ENCODE measurements at places on chromosomes 3 and 15.

DNA sequence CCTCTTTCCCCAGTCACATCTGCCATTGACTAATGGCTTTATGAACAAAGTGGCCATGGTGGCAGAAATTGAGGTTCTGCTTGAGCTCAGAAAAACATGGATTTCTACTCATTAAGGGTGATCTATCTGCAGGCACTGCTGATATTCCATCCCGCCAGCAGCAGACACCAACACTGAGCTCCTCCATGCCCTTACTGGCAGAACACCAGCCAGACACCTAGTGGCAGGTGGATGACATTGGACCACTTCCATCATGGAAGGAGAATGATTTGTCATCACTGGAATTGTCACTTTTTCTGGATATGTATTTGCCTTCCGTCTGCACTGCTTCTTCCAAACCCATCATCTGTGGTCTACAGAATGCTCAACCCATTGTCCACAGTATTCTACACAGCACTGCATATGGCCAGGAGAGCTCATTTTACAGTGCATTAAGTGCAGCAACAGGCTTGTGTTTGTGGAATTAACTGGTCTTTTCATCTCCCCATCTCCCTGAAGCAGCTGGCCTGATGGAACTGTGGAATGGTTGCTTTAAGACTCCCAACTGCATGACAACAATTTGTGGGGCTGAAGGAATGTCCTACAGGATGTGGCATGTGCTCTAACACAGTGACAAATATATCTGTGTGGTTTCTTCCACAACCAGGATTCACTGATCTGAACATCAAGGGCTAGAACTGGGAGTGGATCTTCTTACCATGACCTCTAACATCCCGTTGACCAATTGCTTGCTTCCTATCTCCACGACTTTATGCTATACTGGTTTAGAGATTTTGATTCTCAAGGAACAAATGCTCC is 103.4 kb downstream of the WNT7A start:
- no peak overlapping the region for H3K4me3 ChIP-seq
- no peaks in the 10 kb centered on the region for H3K36me3 ChIP-seq
- peak; percentile 30 for DNase-seq
- H3K27me3 ChIP-seq = peaks cover 21% of the 10 kb centered on the region
- H3K27ac ChIP-seq = no peak overlapping the region

DNA sequence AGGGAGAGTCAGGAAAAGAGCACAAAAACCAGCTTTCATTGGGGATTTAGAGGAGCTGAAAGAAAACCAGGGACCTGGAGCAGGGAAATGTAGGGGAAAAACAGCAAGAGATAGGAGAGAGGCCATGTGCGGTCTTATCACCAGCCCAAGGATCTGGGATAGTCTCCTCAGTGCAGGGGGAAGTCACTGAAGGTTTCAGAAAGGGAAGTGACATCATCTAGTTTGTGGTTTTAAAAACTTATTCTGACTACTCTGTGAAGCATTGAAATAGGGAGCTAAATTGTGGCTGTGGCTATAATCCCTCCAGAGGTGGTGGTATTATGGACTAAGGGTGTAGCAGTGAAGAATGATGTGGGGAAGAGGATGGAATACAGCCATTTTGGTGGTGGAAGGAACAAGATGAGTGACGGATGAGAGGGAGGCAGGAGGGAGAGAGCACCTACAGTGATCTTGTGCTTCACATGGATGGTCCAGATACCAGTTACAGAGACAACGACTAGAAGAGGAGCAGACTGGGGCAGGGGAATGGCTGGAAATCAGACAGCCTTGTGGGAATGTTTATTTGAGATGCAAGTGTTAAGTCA is 72.7 kb downstream of the HMG20A start:
- no peaks in the 10 kb centered on the region for H3K27me3 ChIP-seq
- H3K27ac ChIP-seq = no peak overlapping the region
- peaks cover 46% of the 10 kb centered on the region for H3K4me1 ChIP-seq
- H3K36me3 ChIP-seq = no peaks in the 10 kb centered on the region
- no peak for DNase-seq
- H3K4me3 ChIP-seq = no peak overlapping the region

GRCh38 chr15:47888385-47889100 is 171.2 kb downstream of the SEMA6D start:
- no peak overlapping the region for H3K27ac ChIP-seq
- no peaks in the 10 kb centered on the region for H3K36me3 ChIP-seq
- peaks cover 10% of the 10 kb centered on the region for H3K27me3 ChIP-seq
- no peaks in the 10 kb centered on the region for H3K4me1 ChIP-seq

DNA sequence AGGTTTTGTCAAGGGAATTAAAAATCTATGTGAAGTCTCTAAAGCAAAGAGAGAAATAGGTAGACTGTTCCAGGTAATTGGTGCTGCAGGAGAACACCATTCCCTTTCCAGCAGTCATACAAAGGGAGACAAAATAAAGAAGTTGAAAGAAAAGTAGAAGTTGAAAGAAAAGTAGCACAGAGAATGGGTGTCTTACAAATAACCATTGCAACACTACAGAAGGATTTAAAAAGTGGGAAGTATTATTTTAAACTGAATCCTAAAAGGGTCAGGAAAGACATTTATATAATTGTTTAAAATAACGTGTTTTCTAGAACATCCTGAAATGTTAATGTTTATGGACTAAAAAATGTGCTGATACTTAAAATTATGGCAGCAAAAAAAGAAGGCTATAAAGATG is 223.8 kb downstream of the RSRC1 start:
- no peak overlapping the region for H3K27ac ChIP-seq
- H3K27me3 ChIP-seq = no peaks in the 10 kb centered on the region
- H3K36me3 ChIP-seq = no peaks in the 10 kb centered on the region
- H3K4me1 ChIP-seq = no peaks in the 10 kb centered on the region
- DNase-seq = no peak

DNA sequence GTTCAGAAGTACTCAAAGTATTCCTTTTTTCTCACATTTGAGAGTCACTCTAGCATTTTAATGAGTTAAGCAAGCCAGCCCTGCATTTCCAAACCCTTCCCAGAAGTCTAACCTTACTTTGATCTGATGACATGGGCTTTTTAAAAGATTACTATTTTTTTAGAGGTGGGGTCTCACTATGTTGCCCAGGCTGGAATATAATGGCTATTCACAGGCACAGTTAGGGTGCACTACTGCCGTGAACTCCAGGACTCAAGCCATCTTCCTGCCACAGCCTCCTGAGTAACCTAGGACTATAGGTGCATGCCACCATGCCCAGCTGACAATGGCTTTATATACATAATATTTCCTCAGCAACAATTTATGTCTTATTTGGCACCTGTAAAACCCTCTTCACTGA is 64.1 kb upstream of the GOLGA6B start:
- H3K4me3 ChIP-seq = no peak overlapping the region
- H3K4me1 ChIP-seq = no peaks in the 10 kb centered on the region
- no peak for DNase-seq
- H3K27ac ChIP-seq = no peak overlapping the region

DNA sequence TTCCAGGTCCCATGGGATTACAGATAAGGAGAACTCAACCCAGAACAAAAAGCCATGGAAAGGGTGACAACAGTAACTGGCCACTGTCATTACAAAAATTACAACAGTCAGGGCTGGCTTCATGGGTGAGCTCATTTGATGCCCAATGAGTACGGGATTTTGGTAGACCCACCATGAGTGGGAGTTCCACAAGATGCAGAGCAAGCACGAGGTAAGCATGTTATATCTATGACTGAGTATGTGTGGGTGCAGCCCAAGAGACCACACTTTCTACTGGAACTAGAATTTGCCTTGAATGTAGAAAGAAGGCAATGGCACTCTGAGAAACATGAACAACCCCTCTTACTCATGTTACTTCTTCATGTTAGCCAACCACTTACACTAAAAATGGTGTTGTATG is 83.3 kb downstream of the IGF2BP2 start:
- H3K4me1 ChIP-seq = peaks cover 19% of the 10 kb centered on the region
- no peaks in the 10 kb centered on the region for H3K27me3 ChIP-seq
- H3K36me3 ChIP-seq = no peaks in the 10 kb centered on the region
- H3K27ac ChIP-seq = no peak overlapping the region

DNA sequence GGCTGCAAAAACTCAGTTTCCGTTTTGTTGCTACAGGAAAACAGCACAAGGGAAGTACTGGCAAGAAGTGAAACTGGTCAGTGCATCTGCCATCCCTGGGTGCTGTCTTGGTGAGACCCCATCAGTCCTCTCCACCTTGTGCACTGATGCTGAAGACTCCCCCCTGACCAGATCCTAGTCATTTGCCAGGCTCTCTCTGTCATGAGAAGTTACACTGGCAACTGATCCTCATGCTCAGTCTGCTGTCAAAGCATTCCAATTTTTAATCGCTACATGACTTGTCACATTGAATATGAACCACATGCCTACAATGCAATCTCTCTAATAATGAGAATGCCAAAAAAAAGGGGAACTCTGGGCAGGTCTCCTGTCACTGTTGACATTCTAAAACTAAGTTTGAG is 296.5 kb downstream of the ZIC1 start:
- no peak overlapping the region for H3K27ac ChIP-seq
- no peak overlapping the region for H3K4me3 ChIP-seq
- no peak for DNase-seq
- H3K36me3 ChIP-seq = no peaks in the 10 kb centered on the region
- H3K27me3 ChIP-seq = no peaks in the 10 kb centered on the region
- H3K4me1 ChIP-seq = no peaks in the 10 kb centered on the region

DNA sequence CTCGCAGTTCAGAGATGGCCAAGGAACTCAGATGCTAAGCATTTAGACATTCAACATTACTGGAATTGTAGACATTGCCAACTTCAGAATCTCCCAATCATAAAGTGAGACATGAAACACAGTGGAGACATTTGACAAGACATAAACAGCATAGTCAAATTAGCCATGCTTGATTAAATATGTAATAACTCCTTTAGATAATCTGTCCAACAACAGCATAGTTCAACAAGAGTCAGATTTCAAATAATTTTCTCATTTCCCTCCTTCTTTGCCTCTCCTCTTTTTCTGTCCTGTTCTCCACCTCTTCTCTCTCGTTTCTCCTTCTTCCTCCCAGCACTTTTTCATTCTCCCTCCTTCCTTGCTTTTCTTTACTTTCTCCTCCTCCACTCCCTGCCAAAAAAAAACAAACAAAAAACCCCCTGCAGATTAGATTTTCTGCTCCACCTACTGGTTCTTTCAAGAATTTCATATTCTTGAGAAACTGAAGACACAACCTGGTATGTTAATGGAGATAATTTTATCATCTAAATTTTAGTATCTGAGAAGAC is 20.2 kb downstream of the CPOX start:
- no peaks in the 10 kb centered on the region for H3K27me3 ChIP-seq
- no peak for DNase-seq
- no peaks in the 10 kb centered on the region for H3K4me1 ChIP-seq
- H3K27ac ChIP-seq = no peak overlapping the region
- no peak overlapping the region for H3K4me3 ChIP-seq

DNA sequence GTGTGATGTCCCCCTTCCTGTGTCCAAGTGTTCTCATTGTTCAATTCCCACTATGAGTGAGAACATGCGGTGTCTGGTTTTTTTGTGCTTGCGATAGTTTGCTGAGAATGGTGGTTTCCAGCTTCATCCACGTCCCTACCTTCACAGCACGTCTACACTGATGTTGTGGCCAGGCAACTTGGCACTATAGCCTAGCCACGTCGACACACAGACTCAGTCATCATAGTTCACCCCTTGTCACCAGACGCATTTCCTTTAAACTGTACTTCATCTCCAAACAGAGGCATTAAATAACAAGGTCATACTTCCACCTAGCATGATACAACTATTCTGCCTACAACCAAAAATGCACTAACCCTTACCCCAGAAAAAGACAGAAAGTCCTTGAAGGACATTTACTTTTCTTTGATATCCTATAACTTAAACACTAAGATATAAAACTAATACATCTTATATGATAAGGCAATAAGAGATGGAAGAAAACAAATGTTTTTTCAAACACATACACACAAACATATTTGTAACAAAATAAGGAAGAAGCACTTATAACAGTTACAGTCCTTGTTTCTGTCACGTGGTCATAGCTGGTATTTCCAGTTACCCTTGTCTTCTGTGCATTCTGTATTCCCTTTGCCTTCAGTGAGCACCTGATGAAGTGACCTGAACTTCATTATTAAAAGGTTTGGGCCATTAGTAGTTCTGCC is 121.4 kb downstream of the KLF13 start:
- DNase-seq = no peak
- H3K27ac ChIP-seq = no peak overlapping the region
- H3K27me3 ChIP-seq = no peaks in the 10 kb centered on the region
- no peak overlapping the region for H3K4me3 ChIP-seq

GRCh38 chr3:15428539-15428938 is 1.1 kb downstream of the EAF1 start:
- peaks cover 40% of the 10 kb centered on the region for H3K4me1 ChIP-seq
- DNase-seq = no peak
- H3K4me3 ChIP-seq = peak overlapping the region; percentile 85
- no peaks in the 10 kb centered on the region for H3K27me3 ChIP-seq

DNA sequence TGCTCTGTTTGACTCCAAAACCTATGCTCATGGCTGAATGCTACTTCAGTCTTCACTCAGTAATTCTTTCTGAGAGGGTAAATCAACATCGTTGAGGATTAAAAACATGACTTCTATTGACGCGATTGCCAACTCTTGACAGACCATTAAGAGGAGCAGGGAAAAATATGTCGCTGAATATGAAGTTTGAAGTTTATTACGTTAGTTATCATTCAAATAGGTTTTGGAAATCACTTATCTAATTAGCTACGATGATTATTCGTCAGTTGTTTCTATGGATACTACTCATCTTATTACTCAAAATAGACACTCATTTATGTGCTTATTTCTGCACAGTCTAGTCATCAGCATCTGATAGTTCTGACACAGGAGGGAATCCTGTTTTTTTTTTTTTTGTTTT is 279.2 kb upstream of the TBL1XR1 start:
- no peak overlapping the region for H3K4me3 ChIP-seq
- no peaks in the 10 kb centered on the region for H3K27me3 ChIP-seq
- DNase-seq = no peak

DNA sequence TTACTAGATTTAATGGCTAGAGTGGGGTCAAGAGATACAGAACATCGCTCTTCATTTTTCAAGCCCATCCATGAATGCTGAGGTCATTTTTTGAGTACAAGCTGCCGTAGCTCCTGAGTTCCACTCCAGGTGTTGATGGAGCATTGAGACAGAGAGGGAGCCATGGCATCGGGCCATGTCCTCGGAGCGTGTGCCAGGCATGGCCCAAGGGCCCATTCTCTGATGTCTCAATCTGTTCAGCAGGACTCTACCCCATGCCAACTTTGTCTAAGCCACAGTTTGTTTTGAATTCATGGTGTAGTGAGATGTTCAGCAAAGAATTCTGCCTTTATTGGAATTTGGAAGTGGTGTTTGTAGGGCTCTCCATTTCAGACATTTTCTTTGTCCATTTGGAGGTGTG is 110.5 kb upstream of the ADAMTS9 start:
- no peak overlapping the region for H3K4me3 ChIP-seq
- DNase-seq = no peak
- H3K27me3 ChIP-seq = no peaks in the 10 kb centered on the region
- H3K27ac ChIP-seq = no peak overlapping the region
- H3K36me3 ChIP-seq = no peaks in the 10 kb centered on the region
- H3K4me1 ChIP-seq = peaks cover 5% of the 10 kb centered on the region

DNA sequence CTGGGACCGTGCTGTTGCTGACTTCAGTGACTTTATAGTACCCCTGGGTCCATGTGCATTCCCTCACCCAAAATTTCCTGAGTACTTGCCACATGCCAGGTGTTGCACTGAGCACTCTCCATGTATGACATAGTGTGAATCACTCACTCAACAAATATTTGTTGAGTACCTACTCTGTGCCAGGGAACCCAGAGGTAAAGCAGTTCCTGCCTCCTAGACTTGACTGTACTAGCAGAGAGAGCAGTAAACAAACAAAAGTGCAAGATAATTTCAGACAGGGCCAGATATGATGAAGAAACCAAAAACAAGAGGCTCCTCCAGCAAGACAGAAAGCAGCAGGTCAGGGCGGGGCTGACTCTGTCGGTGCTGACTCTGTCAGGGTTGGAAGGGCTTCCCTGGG is 12.2 kb downstream of the TGM4 start:
- no peak for DNase-seq
- no peaks in the 10 kb centered on the region for H3K27me3 ChIP-seq
- peaks cover 25% of the 10 kb centered on the region for H3K4me1 ChIP-seq
- H3K27ac ChIP-seq = peak overlapping the region; percentile 50
- H3K4me3 ChIP-seq = no peak overlapping the region
